ENCODE measurements at places on chromosomes 7 and 10.

DNA sequence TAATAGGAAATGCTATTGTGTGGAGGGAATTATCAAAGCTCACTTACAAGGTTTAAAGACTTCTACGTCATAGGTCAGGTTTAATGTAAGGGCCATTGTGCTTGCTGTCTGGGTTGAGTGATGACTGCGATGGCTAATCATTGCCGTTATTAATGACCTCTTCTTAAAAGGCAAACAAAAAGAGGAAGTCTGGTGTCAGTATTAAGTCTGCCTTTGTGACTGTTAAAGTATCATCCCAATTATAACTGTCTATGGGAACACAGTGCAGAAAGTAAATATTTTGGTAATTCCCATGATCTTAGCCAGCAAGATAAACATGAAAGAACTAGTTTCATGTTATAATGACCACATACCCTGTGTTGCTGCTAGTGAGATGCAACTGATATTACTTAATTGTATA, 382.4 kb downstream of the BBS9 start:
- no peak for DNase-seq

GRCh38 chr10:7887174-7887816, 69.0 kb downstream of the TAF3 start:
- DNase-seq = no peak

DNA sequence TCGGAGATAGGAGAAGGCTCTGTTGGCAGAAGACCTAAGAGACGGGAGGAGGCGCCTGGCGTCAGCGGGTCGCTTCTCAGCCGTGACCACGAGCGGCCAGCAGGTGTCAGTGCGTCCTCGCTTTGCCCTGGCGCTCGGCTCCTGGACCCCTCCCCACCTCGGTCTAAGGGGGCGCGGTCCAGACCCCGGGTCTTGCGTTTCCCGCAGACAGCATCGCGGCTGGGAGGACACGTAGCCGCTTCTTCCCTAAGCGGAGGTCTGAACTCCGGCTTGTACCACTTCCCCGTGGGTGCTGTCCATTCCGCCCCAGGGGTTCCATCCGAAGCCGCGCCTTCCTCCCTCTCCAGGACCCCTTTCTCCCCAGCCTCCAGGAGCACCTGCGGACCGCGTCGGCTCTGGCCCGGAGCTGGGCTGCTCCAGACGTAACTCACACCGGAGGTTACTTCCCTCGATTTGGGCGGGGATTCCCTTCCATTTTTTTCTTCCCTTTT, 593 bp upstream of the ADRA2A start:
- DNase-seq = no peak

GRCh38 chr7:1709281-1709680, 39.2 kb downstream of the ELFN1 start:
- DNase-seq = no peak

GRCh38 chr7:90660819-90661218, 64.7 kb downstream of the CDK14 start:
- no peak for DNase-seq

DNA sequence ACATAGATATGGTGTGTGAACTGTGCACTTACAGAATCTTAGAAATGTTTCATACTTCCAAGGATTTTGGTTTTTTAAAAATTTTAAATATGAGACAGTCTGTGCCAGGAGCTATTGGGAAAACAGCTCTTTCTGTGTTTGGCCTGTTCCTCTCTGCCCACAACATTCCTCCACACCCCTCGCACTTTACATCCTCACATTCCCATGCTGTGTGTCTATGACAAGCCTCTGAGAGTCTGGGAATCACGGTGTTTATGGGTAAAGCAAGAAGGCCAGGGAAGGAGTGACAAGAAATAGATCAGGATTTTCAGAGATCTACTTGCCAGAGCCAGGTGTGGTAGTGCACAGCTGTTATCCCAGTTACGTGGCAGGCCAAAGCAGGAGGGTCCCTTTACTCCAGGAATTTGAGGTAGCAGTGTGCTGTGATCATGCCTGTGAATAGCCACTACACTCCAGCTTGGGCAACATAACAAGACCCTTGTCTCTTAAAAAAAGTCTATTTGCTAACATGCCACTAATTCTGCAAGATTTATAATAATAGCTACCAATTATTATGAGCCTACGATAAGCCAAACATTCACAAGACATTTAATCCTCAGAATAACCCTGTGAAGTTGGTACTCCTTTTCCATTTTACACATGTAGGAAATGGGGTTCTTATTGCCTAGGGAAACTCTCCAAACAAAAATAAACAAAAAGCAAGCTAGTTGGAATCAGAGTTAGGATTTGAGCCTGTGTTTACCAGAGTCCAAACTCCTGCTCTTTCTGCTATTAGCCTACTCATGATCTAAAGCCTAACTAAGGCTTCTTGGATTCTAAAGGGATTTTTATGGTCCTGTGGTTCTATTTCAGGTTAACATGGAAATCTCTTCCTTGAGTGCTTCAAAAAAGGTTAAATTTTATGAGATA, 168.3 kb upstream of the SP8 start:
- DNase-seq = no peak

GRCh38 chr10:6165221-6165725, 37.5 kb upstream of the PFKFB3 start:
- no peak for DNase-seq

GRCh38 chr7:143811-144453, 48.4 kb upstream of the FAM20C start:
- DNase-seq = no peak

DNA sequence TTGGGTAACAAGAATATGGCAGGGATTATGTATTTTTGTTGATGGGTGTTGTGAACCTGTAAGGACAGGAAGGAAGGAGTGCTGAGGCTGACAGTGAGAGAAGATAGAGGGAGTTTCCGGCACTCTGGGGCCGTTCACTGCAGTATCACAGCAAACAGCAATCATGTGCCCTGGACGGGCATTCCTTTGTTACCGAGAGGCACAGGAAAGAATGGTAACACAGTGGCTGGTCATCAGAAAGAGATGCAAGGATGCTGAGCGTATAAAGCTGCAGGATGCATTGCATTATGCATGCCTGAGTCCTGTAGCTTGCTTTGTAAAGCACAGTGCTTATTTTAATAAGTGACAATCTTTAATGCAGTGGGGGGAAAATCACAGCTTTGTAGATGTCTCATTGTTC, 286.8 kb downstream of the RPS24 start:
- no peak for DNase-seq

DNA sequence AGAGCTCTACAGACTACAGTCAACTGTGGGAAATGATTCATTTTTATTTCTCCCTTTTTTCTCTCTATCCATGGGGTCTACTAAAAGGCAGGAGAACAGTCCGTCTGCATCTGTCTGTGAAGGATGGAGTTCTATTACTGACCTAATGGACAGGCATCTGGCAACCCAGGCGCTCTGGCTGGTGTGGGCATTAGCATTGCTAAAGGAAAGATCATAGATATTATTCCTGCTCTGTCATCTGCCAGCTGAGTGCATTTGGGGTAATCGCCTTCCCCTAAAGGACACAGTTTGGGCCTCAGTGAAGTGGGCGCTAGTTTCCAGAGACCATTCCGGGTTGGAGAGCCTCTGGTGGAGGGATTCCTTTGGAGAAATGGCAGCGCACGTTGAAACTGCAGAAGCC, 201.3 kb upstream of the TCERG1L start:
- no peak for DNase-seq

DNA sequence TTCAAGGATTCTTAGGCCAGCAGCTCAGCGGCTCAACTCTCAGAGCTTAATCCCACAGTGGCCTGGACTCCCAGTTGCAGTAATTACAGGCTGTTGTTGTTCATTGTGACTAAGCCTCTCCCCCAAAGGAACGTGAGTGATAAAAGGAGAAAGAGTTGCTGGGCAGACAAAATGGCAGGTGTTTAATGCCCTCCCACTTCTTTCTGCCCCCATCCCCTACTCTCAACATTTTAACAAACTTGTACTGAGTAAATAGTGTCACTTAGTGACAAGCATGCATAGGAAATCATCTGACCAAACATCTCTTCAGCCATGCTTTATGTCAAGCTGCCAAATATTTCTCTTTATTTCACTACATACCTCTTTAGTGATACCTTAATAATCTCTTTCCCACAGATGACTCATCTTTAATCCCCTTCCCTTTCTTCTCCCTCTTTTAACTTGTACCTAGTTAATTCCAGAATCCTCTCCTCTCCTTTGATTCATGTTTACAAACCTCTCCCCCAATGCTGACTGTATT, 12.4 kb upstream of the MTERF1 start:
- no peak for DNase-seq

GRCh38 chr10:81943583-81943982, 68.6 kb downstream of the NRG3 start:
- no peak for DNase-seq

Data from GOT3 (cell line).